Activated naive CD8-positive, alpha-beta T cell treated with anti-CD3 and anti-CD28 coated beads, Interleukin-2, amount 10 ng/mL, durations not matched to agents 7 days and 5 days (primary cell): ENCODE measurements at places on chromosomes 7 and 10.

- DNase-seq, result no peak
Observed at GRCh38 chr7:144437370-144438191, 34.1 kb upstream of the NOBOX start.

GRCh38 chr10:3756360-3756740, 28.7 kb downstream of the KLF6 start:
- no peak for DNase-seq

- peak; percentile 33 for DNase-seq
Observed at GRCh38 chr7:44066494-44067063, 1.2 kb upstream of the PGAM2 start.

DNA sequence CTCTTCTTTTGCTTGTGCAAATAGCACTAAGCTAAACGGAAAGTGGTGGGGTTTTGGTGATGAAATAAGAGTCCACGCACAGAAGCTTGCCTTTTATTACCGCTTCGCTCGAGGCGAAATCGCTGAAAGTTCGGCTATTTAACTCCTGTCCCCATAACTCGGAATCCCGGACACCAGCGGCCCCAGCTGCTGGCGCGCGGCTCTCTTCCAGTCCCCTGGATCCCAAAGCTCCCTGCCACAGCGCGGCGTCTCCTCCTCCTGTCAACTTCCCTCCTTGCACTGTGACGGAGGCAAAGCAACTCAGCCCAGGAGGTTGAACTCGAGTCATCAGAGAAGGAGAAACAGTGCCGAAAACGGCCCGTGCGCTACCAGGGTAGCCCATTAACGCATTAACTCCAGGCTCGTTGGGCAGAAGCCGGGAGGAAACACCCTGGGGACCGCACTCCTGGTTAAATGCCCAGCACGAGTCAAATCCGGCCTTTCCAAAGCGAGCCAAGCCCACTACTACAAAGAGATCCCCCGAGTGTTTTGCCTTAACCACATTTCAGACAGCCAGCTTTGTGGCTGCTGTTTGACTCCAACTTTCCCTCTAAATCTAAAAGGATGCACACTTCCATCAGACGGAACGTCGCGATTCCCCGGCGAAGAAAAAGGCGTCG, 1.3 kb downstream of the SEMA3D start:
- no peak for DNase-seq

- DNase-seq, result no peak
Observed at GRCh38 chr10:34189830-34190229, 625.3 kb downstream of the PARD3 start.

GRCh38 chr10:79413196-79413595, 32.2 kb downstream of the ZCCHC24 start:
- no peak for DNase-seq

DNA sequence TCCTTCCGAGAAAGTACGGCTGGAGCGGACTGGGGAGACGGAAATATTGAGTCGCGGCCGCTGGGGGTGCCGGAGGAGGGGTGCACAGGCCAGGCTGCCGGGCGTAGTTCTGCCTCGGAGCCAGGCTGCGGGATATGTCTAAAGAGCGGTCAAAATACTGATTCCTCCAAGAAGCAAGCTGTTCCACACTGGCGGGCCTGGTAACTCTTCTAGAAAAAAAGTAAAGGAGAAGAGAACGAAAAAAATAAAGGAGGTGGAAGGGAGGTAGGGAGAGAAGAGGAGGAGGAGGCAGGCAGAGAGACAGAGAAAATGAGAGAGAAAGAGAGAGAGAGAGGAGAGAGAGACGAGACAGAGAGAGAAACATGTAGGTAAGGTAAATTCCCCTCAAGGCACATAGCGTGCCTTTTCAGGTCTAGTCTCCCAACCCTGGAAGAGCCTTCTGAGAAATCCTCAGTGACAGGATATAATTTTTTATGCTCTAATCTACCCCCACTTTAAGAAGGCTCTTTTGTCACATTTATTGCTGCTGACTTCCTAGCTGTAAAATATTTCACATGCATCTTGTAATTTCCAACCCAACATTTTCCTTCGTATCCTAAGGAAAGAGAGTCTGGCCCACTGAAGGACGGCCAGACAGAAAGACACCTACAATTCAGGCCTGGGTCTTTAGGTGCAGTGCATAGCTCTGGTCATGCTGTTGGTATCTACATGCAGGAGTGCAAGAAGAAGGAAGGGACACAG, 5.7 kb downstream of the DLX5 start:
- DNase-seq, result no peak

DNA sequence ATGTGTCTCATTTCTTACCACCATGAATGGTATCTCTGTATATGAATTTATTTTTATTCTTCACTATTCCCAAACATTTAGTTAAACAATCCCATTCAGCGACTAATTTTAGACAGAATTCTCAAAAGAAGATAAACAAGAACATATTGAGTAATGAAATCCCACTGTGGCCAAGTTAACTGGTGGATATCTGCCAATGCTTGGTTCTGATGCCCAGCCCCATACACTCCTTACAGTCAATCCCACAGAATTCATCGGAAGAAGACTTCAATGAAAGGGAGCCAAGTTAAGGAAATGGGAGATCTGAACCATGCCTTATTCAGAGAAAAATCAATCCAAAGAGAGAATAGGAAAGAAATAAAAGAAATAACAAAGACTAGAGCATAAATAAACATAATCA, 518.0 kb downstream of the XPNPEP1 start:
- no peak for DNase-seq

- DNase-seq, result peak; percentile 80
Observed at GRCh38 chr10:102729029-102730026, 14.4 kb upstream of the WBP1L start.

DNA sequence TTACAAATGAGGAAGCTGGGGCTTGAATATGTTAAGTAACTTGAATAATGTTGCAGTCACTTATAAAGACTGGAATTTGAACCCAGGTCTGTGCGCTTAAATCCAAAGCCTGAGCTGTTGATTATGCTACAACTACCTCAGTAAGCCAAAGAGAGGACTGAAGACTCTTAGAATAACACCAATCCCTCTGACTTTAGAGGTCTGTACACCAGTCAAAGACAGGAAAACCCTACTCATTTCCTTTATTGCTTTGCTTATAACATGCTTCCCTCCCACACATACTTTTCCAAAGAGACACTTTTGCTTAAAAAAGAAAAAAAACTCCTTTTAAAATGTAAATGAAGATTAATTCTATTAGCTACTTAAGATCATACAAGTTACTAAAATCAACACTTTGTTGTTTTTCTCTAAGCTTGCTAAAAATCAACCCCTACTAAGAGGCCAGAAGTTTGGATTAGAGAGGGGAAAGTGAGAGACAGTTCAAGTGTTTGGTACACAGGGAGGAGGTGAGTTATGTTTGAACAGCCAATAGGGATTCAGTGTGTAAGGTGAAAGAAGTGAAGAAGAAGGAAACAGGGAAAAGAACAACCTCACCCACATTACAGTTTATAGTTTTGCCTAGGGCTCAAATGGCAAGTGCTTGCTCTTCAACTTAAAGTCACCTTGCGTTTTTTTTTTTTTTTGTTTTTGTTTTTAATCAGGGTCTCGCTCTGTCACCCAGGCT, 74.8 kb downstream of the MDH2 start:
- no peak for DNase-seq

DNA sequence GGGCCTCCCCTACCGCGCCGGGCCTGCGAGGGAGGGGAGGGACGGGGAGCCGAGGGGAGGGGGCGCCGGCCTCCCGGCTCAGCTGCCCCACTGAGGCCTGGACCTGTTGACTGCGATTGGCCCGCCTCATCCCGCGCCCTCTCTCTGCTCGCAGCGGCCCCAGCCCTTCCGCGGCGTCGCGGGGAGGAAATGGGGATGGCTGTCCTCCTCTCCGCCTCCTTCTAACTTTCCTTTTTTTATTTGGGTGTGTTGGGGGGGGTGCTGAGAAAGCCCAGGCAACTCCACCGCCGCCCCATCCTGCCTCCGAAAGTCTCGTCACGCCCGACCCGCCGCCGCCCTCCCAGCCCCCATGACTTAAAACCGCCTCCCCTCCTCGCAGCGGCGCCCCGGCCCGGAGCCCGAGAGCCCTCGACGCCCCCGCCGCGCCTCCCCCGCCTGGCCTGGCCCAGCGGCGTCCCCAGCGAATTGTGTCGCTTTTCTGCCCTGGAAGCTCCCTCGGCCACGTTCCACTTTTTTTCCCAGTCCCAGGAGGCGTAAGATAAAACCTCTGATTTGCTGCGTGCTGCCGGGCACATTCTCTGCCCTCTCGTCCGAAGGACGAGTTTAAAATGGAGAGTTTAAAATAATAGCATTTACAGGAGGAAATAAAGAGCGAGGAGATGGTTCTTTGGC, 842 bp upstream of the SKIDA1 start:
- peak; percentile 69 for DNase-seq

DNA sequence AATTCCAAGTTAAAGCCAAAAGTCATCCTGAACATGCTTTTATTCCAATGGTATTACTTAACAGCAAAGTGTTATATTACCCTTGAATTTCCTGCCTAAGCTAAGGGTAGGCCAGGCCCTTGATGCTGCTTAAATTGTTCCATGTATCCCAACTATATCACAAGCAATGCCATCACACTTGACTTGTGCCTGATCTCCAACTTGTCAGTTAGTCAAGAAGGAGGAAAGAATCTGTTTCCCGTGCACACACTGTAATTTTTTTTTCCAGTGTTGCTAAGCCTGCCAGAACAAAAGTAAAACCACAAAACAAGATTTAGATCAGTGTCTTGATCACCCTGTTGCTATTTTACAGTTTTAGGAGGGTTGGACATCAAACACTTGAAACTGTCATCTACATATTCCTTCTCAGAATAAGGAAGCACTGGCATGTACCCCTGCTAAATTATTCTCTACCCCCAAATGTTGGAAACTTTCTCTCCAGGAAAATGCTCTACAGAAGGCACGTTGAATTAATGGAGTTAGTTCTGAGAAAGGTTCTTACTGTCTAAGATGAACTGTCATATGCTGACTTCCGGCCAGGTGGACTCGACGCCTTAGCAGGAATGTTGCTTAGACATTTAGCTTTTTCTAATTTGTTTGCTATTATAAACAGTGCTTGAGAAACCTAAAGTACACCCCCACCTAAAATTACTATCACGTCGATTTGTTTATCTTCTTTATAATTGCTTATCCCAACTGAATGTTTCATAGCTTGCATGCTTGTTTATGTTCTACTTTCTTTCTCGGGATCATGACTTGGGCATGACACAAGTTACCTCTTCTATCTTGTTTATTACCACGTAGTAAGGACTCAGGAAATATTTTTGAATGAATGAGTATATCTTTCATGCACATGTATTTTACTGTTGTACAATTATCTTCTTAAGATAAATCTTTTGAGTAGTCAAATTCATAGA, 105.5 kb upstream of the ZNF438 start:
- DNase-seq, result no peak

- DNase-seq, result no peak
Observed at GRCh38 chr10:44010873-44011602, 362.4 kb upstream of the ZNF32 start.

DNA sequence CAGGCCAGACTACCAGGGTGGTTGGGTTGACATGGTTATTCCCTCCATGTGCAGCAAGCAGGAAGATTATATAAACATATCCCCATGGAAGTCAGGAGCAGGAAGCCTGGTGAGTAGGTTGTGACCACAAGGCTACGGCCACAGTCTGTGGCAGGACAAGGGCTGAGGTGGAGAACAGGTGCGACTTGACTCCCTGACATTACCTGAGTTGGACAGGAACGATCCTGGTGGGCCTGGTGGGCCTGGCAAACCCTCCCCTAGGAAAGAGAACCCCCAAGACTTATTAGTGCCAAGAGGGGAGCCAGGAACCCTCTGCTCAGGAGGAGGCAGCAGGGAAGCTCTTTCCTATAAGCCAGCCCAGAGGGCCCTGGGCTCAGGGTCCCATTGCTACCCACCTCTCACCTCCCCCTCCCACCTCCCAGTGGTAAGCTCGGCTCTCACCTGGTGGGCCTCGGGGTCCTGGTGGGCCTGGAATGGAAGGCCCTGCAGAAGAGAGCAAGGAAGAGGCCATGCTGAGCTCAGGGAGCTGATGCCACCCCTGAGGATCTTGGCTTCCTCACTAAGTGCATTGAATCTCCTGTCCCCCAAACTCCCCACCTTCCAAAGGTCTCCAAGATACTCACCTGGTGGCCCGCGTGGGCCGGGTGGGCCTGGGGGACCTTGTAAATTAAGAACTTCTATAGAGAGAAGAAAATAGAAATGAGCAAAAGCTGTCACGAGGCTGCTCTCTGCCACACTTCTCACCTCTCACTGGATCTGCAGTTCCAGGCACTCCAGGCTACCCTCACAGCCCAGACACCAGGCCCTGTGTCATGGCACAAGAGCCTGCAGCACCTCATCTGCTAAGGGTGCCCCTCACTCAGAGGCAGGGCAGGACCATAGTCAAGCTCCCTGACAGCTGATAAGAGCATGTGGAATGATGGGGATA, 44.6 kb downstream of the COL17A1 start:
- DNase-seq, result no peak

GRCh38 chr10:23419655-23420329, 19.1 kb upstream of the OTUD1 start:
- no peak for DNase-seq

- DNase-seq, result no peak
Observed at GRCh38 chr10:30046476-30046875, 12.9 kb downstream of the JCAD start.

DNA sequence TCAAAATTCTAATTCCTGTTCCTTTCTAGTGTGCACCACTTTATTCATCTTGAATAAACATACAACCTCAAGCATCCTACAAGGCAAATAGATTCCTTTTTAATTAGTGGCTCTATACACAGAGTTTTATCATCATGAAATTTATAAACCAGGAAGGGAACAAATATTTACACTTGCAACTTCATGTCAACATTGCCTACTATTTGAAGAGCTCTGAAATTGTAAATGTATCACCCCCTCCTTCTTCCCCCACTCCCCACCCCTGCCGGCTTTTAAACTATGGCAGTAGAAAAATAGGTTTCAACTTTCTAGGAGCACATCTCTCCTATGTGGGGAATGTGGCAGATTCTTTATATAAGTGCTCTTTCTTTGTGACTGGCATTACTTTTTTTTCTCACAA, 49.6 kb downstream of the KAT6B start:
- no peak for DNase-seq

DNA sequence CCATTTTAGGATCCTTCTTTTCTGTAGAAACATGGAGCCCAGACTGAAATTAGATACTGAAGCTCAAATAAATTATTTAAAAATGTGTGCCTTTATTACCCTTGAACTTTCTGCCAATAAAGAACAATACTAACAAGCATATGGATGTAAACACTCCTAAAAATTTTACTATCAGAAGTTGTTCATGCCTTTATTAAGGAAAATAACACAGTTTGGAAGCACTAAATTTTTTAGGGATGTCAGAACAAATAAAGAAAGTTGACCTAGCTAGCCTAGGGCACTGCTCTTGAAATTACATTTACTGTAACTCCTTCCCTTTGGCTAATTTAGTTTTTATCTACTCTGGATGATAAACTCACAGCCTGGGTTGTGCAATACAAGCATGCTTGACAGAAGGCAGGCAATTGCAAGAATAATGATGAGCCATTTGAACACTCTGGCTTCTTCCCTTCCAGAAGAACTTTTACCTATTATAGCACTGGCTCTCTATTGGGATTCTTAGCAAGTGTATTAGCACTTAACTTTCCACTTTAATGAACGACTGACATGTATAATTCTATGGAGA, 351.7 kb upstream of the C7orf33 start:
- no peak for DNase-seq

- DNase-seq, result no peak
Observed at GRCh38 chr10:86255405-86256251, 111.0 kb downstream of the GRID1 start.

GRCh38 chr7:50145226-50145625, 52.2 kb upstream of the ZPBP start:
- DNase-seq, result no peak

GRCh38 chr7:50496569-50496968, 46.4 kb upstream of the FIGNL1 start:
- no peak for DNase-seq
